ENCODE measurements at places on chromosomes 16 and 17.
A peak's percentile ranks its signal among the peaks of the same experiment; 100 is the strongest.

DNA sequence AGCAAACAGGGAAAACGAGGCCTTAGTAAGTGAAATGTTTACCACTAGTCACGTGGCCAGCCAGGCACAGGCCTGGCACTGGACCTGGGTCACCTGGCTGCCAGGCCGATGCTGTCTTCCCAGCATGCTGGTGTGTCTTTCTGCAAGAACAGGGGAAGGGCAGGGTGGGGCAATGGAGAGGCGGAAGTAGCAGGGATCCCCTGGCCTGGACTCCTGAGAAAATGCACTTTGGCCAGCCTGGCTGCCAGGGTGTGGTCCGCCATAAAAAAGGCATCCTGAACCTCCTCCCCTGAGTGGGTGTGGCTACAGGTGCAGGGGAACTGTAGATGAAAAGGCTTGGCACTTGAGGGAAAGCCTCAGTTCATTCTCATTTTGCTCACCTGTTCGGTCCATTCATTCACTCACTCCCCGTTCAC is 1.0 kb upstream of the ANKRD40CL start:
- no peak for DNase-seq

GRCh38 chr16:68592466-68593337 is 52.4 kb upstream of the CDH3 start:
- DNase-seq, result peak; percentile 64

GRCh38 chr17:42389135-42389417 is 834 bp upstream of the STAT3 start:
- DNase-seq, result no peak

- no peak for DNase-seq
Measured at GRCh38 chr17:37726248-37726647, 18.6 kb downstream of the HNF1B start.

GRCh38 chr17:75806822-75807500 is 22.4 kb downstream of the UNK start:
- no peak for DNase-seq

- DNase-seq, result no peak
Measured at GRCh38 chr17:72705905-72706395, 386.5 kb downstream of the SLC39A11 start.

GRCh38 chr17:29968271-29968670 is 26.8 kb downstream of the EFCAB5 start:
- no peak for DNase-seq

- DNase-seq, result peak; percentile 28
Measured at GRCh38 chr17:42009170-42009569, 8.1 kb downstream of the DNAJC7 start.

- DNase-seq, result peak; percentile 93
Measured at GRCh38 chr17:1577182-1577581, 14.6 kb upstream of the PITPNA start.

DNA sequence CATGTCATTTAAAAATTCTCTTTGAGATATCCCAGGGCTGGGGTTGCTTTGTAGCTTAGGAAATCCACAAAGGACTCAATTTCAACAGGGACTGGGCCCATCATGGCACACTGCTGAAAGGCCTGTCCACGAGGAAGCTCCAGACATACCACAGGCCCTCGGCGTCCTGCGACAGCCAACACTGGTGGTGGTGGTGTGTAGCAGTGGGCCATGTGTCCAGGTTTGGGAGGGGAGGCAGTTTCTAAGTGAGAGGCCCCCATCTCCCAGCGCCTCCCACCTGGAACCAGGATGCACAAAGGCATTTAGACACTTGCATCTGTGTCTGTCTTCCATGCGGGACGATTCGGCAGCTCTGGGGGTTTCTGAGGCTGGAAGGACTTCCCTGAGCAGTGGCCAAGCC is 65.2 kb upstream of the ZNF423 start:
- DNase-seq, result no peak

GRCh38 chr16:5438591-5438990 is 341.0 kb upstream of the EEF2KMT start:
- DNase-seq, result no peak

- DNase-seq, result no peak
Measured at GRCh38 chr17:62778990-62779681, 29.0 kb downstream of the MARCHF10 start.

DNA sequence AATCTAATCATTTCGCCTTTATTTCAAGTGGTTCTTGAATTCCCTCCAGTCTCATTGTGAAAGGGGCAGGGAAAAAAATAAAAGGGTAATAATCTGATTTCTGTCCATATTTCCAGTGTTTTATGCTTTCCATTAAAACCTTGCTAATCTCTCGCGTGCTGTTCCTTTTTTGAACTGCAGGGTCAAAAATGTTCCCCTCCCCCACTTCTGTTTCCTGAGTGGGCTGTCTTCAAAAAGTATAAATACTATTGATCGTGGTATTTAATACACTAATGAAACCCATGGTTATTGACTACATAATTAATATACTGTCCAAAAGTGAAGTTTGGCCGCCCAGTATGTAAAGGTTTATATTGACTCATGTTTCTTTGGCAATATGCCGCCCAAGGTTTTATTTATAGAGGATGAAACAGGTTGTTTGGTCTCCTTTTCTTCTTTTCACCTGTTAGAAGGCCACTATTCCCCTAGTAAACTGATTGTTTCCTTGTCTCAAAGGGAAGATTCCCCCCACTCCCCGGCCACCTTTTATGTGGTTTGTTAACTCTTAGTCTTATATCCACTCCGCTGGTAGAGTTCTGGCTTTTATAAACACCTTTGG is 69.7 kb downstream of the RPA1 start:
- peak; percentile 33 for DNase-seq

GRCh38 chr16:608019-608418 is 18.2 kb downstream of the RAB40C start:
- no peak for DNase-seq

GRCh38 chr16:86529160-86529559 is 18.8 kb downstream of the FOXF1 start:
- DNase-seq, result no peak

- no peak for DNase-seq
Measured at GRCh38 chr17:17810084-17810894, 26.5 kb downstream of the SREBF1 start.

GRCh38 chr17:8720596-8720995 is 24.0 kb downstream of the CCDC42 start:
- DNase-seq, result no peak

DNA sequence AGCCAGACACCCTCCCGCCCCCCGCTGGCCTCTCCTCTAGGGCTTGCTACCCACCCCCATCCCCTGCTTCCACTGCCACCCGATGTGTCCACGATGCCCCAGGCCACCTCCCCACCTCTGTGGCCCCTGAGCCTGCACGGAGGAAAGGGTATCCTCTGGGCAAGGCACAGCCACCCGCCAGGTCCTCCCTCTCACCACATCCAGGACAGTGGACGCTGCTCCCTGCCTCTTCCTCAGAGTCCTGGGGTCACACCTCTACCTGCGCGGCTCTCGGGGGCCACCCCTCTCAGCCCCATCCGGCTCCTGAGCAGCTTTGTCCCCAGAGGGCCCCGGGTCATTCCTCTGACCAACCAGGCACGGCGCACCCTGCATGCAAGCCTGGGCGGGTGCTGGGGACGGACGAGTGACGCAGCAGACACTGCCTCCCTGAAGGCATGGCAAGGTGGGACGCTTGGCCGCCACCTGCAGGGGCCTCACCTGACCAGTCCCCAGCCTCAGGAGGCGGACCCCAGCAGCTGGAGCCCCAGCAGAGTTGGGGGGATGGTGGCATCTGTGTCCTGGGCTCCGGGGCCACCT is 24.8 kb downstream of the FLYWCH1 start:
- DNase-seq, result no peak

DNA sequence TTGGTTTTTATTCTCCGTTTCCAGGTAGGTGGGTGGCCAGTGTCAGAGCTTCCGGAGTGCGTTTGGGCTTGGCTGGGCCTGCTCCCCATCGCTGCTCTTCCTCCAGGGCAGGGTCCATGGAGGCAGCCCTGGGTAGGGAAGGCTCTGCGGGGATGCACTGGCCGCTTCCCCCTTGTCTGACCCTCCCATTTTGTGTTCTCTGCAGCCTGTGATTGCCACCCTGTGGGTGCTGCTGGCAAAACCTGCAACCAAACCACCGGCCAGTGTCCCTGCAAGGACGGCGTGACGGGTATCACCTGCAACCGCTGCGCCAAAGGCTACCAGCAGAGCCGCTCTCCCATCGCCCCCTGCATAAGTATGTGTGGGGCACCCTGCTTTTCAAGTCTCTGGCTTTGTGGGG is 158.3 kb downstream of the NTN1 start:
- DNase-seq, result no peak

DNA sequence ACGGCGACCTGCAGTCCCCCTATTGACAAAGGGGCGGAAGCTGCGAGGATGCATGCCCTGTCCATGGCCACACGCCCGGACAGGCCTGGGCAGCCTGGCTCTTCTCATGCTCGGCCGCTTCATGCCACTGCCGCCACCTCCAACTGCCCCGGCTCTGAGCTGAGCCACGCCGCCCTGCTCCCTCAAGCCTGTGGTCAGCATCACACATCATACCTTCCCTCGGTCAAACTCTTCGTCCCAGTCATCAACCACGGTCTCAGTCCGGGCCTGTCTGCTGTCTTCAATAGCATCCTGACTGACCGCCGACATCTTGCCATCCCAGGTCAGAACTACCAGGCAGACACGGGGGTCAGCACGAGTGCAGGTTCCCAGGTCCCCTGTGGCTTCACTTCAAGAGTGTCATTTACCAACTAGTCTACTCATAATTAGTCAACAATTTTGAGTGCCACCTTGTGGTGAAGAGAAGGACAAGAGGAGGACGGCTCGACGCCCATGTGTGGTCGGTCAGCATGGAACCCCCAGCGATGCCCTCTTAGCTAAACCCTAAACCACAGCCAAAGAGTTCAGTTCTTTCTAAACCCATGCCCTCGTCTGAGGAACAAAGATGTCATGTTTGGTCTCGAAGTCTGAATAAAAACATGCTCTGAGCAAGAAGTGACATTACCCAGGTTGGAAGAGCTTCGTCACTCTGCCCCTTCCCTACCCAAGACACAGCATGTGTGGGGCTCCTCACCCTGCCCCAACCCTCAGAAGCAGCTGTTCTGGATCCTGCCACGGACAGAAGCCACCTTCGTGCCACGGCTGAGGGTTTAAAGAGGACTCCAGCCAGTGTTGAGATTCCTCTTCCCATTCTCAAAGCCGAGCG is 16.9 kb upstream of the CYTH1 start:
- DNase-seq, result peak; percentile 79

DNA sequence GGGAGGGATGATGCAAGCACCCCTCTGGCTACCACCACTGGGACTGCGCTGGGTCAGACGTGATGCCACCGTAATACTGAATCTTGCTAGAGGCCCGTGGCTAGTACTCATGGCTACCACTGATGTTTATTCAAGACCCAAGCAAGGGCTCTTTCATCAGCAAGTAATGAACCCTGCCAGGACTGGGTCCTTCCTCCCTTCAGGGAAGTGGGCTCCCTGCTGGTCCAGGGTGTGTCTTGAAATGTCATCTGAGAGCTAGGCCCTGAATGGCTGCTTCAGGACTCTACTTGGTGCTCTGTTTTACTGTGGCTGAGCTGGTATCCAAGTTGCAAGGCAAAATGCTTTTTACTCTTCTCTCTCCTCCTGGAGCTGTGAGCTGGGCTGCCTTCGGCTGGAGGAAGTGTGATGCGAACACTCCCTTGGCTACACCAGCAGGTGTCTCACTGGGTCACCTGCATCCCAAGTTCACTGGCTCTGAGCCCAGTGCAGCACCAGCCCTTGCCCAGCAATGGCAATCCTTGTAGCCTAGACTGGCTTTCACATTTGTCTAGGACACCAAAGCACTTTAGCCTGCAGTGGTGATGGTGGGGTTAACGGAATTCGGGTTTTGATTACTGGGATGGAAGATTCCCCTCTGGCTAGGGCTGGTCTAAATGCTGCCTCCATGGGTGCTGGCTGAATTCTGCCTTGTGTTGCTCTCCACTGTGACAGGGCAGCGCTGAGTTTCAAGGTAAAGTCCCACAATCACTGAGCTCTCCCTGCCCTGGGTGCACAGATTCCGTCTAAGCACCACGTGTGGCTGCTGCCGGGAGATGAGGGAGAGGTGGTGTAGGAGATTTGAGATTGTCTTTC is 98.6 kb downstream of the USP22 start:
- peak; percentile 19 for DNase-seq

- DNase-seq, result no peak
Measured at GRCh38 chr16:23955088-23955487, 119.3 kb downstream of the PRKCB start.

GRCh38 chr17:7308625-7309433 is 1.4 kb downstream of the EIF5A start:
- peak; percentile 95 for DNase-seq

- no peak for DNase-seq
Measured at GRCh38 chr17:76054112-76054476, 18.2 kb downstream of the SRP68 start.

- no peak for DNase-seq
Measured at GRCh38 chr17:73286863-73287296, 24.9 kb downstream of the CDC42EP4 start.

DNA sequence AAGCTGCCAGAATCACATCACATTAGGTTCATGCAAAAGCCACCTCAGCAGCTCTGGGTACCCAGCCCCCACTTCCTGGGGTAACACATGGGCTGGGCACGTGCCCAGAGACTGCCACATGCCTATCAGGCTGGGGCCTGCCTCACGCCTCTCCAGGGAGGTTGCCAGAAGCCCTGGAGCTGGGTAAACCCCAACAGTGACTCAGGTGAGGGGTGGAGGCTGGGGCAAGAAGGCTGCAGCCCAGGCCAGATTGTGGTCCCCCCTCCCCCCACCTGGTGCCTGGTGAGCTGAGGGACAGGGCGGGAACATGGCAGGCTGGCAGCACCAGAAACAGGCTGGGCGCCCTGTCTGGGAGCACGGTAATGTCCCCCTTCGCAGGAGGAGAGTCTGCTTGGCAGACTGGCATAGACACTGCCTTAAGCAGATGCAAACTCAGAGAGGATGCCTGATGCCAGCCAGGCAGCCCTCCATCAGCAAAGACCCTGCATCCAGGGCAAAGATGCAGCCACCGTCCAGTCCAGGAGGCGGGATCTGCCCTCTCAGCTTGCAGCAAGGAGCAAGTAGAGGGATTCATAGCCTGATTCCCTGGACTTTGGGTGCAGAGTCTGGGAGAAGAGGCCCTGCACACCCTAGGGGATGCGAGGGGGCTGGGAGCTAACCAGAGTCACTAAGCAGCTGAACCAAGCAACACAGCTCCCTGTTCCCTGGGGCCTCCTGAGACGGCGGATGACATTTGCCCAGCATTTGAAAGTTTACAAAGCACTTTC is 28.8 kb downstream of the NGFR start:
- DNase-seq, result peak; percentile 53

DNA sequence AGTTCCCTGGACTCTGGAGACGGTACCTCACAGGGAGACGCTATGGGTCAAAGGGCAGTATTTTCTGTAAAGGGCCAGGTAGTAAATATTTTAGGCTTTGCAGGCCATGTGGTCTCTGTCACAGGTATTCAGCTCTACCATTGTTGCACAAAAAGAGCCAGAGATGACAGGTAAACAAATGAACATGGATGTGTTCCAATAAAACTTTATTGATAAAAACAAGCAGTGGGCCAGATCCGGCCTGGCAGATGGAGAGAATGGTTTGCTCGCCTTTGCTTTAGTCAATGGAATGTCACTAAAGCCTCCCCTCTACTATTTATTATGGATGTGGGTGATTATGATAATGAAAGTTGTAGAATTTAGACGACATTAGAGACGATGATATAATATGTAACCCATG is 8.9 kb upstream of the SLC5A11 start:
- DNase-seq, result no peak

All from hematopoietic multipotent progenitor cell treated with erythropoietin and hydrocortisone succinate and interleukin-3 and kit ligand, for 6 days (in vitro differentiated cells).